ENCODE measurements at places on chromosomes 16 and 17.

DNA sequence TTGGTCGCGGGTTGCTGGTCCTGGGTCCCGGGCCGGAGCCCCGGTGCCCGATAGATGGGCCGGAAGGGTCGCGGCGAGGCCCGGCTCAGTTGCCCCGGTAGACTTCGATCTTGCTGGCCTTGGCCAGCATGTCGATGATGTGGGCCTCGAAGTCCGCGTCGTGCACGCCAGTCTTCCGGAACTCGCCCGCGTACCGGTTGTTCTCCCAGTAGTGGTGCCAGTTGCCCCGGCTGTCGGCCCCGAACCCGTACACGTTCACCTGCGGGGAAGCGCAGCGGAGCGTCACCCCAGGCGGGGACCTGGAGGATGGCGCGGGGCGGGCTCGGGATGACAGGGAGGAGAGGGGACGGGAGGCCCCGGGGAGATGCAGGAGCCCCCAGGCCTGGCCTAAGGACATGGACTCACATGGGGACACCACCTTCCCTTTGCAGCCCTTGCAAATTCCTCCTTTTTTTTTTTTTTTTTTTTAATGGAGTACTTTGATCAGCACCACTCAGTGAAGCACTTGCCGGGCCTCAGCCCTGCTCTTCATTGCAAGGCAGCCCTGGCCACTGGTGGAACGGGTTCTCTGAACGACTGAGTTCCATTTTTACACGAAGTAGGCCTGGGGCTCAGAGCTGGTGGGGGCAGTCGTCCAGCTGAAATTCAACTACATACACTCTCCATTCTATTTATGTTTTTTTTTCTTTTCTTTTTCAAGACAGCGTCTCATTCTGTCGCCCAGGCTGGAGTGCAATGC lies 35.1 kb downstream of the DDX19A start:
- DNase-seq = no peak

GRCh38 chr17:35766903-35767510 lies 6.3 kb downstream of the C17orf50 start:
- DNase-seq = no peak

GRCh38 chr17:41738077-41738800 lies 3.8 kb upstream of the HAP1 start:
- peak; percentile 93 for DNase-seq

DNA sequence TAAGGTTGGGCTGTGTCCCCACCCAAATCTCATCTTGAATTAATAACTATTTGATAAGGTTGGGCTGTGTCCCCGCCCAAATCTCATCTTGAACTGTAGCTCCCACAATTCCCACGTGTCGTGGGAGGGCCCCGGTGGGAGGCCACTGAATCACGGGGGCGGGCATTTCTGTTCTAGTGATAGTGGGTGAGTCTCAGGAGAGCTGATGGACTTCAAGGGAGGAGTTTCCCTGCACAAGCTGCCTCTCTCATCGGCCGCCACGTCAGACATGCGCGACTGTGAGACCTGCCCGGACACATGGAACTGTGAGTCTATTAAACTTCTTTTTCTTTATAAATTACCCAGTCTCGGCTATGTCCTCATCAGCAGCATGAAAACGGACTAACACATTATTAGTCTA lies 44.9 kb upstream of the METRNL start:
- no peak for DNase-seq

DNA sequence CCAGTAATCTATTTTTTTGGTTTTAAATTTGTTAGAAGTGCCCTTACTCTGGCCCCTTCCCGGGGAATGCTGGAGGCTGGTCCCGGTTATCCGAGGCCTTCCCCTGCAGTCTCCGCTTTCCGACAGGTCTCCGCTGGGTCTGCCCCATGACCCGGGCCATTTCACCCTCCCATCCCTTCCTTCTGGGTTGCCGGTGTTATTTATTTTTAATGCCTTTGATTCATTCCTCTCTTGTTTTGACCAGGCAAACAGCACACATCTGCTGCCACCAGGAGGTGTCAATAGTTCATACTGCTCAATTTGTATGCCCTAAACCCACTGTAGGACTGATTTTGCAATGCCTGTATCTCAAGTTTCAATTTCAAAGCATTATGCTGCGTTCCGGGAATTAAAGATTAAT lies 113.2 kb upstream of the IRX5 start:
- no peak for DNase-seq

DNA sequence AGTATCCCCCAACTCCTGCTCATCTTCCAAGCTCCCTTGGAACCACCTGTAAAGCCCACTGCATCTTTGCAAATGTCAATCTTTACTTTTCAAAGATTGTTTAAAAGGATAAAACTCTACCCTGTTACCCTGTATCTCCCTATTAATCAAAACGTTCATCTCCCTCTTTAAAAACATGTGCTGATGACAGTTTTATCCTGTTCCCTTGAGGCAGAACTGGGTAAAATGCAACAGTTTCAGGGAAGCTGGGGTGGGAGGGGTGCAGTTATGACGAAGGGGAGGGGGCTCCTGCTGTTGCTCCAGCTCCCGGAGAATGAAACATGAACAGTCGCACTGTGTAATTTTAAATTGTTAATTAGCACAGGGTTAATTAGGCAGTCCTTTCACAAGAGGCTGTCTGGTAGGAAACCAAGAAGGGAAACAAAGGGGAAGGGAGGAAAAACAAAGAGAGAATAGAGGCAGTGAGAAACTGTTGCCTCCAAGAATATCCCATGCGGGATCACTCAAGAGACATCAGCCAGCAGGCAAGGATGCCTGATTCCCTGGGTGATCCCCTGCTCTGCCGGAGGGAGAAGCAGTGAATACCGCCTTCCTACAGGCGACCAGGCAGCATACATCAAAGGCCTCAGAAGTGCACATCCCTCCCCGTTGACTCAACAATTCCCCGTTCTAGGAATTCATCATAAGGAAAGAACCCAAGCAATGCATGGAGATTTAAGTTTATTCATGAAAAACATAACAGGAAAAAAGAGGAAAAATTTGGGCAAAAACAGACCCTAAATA lies 84.2 kb downstream of the ZFHX3 start:
- no peak for DNase-seq

GRCh38 chr17:43860077-43860725 lies 13.2 kb downstream of the CD300LG start:
- DNase-seq = peak; percentile 35

DNA sequence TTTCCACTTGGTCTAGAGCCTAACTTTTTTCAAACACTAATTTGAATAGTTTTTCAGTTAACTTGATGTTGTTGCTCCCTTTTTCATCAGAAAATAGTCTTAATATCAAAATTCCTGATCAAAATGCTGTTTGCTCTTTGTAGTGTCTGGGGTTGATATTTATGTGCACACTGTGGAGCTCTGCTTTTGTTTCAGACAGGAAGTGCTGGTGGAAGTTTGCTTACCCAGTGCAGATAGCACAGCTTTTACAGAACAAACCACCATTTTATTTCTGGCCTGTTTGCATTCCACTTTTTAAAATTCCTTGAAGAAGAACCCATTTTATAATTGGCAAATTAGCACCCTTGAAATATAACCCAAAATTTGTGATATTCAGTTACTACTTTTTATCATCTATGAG lies 125.4 kb downstream of the MRTFB start:
- no peak for DNase-seq

DNA sequence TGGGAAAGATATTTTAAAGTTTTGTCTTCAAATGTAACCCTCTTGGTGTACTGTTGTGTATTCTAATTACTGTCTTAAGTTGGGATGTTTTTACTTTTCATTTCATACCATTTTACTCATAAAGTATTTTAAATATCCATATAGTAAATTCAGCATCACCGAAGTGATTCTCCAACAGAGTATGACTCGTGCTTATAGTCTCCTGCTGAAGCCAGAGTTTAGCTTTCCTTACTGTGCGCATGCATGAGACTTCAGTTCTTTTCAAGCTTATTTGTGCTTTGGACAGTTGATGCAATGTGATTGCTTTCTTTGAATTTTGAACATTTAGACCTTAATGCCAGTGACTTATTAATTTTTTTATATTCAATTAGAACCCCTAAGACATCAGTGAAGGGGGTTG lies 7.4 kb upstream of the VPS35L start:
- DNase-seq = no peak

DNA sequence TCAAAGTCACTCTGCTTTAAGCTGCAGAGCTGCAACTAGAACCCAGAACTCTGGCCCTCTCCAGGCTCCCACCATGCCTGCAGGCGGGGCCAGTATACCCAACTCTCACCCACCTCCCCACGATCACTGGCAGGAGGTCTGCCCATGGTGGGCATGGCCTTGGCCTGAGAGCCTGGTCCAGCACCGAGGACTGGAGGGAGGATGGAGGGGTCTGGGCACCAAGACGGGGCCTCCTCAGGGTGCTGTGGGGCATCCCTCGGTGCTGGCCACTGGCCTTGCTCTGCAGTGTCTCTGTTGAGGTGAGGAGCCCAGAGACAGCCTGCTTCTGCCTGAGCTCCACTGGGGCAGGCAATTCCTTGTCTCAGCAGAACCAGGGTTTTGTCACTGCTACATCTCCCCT lies 1.5 kb upstream of the KRT16 start:
- peak; percentile 47 for DNase-seq

DNA sequence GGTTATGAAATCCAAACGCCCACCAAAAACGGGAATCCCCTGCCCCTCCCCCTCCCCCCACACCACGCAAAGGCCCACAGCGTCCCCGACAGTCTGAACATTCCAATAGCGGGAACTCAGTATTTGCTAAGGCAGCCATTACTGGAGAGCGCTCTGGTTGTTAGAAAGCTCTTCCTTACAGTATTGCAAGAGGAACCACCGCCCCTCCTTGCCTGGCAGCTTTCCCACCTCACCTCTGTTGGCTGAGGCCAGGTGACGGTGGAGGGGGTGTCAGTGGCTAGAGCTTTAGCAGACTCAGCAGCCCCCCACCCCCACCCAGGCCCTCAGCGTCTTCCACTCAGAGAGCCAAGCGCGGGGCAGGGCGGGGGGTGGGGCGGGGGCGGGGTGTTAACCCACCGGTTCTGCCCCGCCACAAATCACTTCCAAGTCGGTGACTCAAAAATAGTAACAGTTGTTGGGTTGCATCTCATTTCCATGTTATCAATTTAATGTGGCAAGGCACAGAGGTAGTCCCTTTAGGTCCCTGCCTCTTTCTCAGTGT lies 2.2 kb upstream of the PLEKHH3 start:
- peak; percentile 87 for DNase-seq

DNA sequence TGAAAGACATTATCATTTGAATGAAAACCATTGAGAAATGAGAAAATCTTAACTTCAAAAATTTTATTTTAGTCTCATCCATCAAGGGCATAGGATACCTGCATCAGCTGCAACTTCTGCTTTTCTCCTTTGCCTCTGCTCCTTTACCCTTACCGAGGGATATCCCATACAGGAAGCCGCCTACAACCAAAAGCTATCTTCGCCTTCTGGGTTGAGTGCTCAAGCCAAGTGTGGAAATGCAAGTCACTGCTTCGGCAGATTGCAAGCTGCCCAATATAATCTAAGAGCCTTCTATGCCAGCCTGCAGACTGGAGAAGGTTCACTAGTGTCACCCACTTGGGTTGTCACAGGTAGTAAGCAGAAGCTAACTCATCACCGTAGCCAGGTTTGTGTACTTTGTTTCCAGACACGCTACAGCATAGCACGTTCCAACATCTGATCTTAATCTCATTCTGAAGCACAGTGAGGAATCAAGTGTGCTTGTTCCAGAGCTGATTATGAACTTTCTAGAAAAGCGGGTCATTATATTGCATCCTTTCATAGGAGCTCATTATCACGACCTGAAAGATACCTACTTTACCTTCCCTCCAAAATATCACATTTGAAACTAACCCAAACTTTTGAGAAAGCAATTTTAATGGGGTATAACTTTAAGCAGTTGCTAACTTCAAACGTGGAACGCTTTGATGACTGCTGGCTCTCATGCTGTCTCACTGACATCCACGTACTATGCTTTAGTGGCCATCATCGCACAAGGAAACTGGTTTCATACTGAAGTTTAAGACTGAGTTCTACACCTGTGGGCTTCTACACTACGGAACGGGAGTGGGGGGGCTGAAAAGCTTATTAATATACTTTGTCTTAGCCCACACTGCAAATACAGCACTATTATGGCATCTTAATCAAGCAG lies 8.0 kb upstream of the UNK start:
- peak; percentile 63 for DNase-seq

- no peak for DNase-seq
These were observed 89.4 kb upstream of the TNRC6C start for GRCh38 chr17:77869041-77869599.

DNA sequence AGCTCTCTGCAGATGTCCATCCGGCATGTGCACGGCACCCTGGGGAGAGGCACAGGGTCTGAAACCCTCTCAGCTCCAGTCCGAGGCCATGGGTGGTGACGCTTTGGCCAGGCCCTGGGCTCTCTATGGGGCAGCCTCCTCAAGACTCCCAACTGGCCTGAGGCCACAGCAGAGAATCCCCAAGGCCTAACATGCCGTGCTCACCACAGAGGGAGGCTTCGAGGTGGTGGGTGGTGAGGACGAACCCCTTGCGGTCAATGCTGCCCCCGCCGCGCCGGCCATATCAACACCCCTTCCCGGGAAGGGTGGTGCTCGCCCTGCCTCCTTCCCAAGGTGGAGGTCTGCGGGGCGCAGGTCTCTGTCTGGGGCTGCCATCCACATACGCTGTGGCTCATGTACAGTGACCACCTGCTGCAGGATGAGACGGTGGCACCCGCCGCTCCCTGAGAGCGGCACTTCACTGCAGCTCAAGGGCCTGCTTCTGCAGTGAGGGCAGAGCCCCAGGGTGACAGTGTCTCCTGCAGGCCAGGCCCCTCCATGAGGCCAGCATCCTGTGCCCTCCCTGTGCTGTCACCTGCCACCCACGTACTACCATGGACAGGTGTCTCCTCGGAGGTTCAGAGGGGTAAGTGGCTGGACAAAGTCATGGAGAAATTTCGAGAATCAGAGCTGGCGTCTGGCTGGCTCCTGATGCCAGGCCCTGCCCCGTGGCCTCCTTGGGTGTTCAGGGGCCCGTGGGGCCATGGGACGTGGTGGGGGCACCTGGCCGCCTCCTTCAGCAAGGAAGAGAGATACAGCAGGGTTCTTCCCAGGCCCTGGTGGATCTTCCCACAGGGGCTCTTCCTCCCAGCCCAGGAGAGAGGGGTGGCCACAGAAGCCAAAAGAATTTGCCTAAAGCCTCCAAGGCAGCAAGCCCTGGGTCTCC lies 54.6 kb upstream of the ACSF3 start:
- peak; percentile 56 for DNase-seq

GRCh38 chr16:27746076-27746855 lies 196.3 kb downstream of the KATNIP start:
- DNase-seq = peak; percentile 46

DNA sequence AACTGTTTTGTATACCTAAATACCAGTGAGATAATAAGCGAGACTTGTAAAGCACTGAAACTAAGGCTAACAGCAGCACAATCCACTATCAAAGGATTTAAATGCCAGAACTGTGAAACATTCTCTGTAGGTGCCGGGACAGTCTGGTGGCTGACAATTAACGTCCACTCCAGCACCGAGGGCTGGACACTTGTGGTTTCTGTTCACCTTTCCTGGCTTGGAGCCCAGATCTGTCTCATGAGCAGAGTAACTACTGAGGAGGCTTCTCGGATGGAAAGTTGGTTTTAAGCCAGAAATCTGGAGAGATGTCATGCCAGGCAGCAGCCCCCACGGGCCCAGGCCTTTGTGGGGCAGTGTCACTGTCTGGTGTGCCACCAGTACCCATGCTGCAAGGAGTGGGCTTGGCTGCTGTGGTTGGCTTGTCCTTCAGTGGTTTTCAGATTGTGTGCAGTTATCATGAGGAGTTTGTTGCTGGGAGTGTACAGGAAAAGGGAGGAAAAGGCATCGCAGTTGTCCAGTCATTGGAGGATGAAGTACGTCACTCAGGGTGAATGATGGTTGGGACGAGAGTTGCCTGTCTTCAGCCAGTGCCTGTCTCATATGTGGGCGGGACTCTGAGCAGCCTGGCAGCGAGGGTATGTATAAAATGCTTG lies 35.5 kb downstream of the UBN1 start:
- DNase-seq = peak; percentile 31
